ENCODE measurements at places on chromosomes 12 and 14.

- no peak for DNase-seq
Observed at GRCh38 chr14:34797747-34798583, 77.2 kb downstream of the BAZ1A start.

DNA sequence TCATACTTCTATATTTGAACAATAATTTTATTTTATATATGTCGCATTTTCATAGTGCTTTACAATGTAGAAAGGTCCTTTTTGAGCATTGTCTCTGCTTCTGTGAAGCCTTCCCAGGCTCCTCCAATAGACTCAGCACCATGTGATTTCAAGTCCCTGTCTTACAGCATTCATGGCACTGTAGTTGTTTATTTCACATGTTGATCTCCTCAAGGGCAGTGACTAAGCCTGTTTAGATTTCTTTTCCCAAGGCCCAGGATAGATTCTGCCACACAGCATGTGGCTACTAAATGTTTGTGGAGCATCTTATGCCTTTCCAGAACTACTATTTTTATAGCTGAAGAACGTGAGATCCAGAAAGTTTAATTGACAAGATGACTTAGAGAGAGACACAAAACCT is 391.7 kb downstream of the TMEM117 start:
- no peak for DNase-seq

GRCh38 chr12:92335831-92336230 is 190.2 kb upstream of the BTG1 start:
- no peak for DNase-seq

DNA sequence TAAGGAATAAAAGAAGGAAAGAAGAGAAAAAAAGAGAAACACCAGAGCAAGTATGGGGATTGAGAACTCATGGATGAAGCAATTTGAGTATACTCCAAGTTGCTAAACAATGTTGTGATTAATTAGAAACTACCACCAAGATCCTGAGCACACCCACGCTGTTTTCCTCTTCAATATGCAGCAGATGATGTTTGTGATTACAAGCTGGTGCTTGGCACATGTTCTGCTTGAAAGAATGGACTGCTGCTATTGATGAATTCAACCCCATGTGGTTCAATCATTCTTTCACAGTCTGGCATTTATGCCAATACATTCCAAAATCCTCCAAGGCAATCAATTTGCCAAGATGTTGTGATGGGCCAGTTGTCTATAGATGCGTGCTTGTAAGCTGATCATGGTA is 146.8 kb downstream of the SLC2A13 start:
- DNase-seq: no peak

DNA sequence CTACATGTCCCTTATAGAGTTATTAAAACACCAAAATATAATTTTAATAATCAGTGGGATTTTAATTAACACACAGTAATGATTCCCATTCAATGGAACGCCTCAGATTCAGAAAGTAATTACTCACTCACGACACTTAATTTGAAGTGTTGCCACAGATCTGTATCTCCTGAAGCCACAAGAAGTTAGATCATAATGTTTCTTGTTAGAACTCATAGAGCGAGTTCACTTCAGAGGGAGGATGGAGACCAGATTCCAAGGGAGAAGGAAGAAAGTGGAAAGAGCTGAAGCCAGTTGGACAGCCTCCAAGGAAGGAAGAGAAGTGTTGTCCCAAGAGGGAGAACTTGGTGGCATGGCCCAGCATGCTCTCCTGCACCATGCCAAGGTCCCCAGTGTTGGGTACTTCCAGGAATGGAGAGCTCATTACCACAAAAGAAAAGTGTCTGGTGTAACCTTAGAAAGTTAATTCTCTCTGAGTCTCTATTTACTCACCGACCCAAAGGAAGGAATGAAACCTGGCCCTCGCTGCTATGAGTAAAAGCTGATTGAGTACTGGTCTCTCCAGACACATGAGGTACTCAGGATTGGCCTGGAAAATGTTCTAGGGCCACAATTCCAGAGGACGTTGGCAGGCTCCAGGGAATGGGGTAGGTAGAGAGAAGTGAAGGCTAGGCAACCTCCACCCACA is 305.4 kb downstream of the BCL11B start:
- no peak for DNase-seq

Data from spleen (tissue), 13 donors.